ENCODE measurements at places on chromosomes 2 and 18. TPM values are rescaled to one million over a fixed set of nuclear protein-coding genes. Genes with fewer than 3 reads are reported as not detected.

Gene MALL
- polyA plus RNA-seq = 3.4 TPM

Gene ITGB6
- not detected for polyA plus RNA-seq

DNA sequence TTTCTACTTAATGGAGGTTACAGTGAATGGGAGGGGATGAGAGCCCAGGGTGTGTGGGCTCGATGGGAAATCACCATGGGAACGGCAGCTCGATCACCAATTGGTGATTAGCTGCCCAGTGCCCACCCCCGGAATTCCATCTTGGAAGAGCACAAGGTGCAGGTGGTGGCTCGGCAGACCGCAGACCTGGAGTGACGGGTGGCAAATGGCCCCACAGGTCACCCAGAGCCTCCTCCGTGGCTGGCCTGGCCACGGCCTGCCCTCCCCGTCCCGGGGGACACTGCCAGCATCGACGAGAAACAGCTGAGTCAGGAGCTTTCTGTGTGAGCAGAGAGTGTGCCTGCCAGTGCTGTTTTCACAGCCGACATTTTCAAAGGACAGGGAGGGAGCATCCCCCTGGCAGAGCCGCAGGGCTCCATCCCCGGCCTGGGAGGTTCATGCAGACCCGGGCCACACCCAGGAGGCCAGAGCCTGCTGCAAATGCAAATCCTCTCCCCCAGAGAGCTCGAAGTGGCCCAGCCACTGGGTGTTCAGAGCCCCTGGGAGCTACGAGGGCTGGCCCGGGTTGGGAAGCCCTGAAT is 176.4 kb upstream of the MYT1L start:
- no peak overlapping the region for H3K4me3 ChIP-seq
- DNase-seq = no peak
- H3K27me3 ChIP-seq = no peaks in the 10 kb centered on the region
- H3K36me3 ChIP-seq = no peaks in the 10 kb centered on the region
- no peak overlapping the region for H3K27ac ChIP-seq
- no peaks in the 10 kb centered on the region for H3K4me1 ChIP-seq

GRCh38 chr2:144546933-144547332 is 27.0 kb upstream of the ZEB2 start:
- no peaks in the 10 kb centered on the region for H3K4me1 ChIP-seq
- H3K27ac ChIP-seq = no peak overlapping the region
- no peak overlapping the region for H3K4me3 ChIP-seq
- H3K27me3 ChIP-seq = no peaks in the 10 kb centered on the region

Measured in ovary (tissue), 10 donors.